NCI-H2227 treated with DMSO at 0.1 percent for 48 hours (cell line): ENCODE measurements at places on chromosomes 2 and 18.

GRCh38 chr2:177667626-177668025, 275.1 kb downstream of the AGPS start:
- no peak for DNase-seq

DNA sequence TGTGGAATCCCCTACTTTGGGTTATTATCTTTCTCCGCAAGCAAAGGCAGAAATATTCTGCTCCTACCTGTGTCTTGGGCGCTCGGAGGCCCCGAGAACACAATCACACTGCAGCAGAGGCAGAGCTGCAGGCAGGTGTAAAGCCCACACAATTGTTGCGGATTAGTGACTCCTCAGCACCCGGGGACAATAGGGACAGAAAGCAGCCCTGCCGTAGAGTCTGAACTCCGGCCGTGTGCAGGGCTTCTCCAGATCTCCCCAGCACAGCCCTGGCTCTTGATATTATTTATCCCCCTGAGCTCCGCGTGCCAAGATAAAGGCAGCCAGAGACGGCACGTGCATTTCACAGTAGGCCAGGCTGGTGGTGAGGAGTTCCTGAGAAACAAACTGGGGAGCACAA, 229.2 kb downstream of the EN1 start:
- DNase-seq: no peak

DNA sequence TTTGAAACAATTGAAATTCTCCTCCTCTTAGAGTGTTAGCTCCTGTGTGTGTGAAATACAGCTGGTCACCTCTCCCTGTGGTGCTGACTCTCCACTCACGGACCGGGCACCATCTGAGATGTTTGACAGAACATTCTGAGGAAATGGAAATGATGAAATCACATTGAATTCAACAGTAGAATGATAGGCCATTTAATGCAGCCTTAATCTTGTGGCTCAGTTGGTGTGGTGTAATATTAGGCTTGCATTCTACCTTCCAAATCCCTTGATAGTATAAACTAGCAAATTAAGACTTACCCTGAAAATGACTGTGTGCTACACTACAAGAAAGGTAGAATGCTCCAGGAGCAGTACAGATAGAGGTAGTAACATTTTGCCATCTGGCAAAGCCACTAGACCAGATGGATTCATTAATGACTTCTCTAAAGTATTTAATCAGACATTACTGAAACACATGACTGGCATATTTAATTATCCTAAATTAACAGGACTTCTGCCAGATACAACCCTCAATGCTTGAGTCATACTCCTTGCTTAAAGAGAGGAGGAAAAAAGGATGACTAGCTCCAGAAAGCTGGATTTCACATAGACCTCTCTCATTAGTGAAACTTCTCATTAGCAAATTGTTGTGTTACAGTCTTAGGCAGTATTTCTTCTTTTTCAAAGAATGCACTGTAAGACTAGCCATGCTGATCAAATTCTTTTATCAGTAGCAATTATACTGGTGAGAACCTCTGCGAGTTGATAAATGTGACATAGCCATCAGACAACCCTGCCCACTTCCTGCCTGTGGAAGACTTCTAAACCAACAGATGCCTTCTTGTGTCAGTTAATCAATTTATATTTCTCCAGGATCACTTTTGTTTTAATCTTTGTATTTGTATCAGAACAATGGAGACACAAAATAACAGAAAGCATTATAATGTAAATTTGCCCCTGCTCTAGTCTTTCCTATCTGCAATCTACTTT, 80.6 kb downstream of the EML6 start:
- peak; percentile 64 for DNase-seq

DNA sequence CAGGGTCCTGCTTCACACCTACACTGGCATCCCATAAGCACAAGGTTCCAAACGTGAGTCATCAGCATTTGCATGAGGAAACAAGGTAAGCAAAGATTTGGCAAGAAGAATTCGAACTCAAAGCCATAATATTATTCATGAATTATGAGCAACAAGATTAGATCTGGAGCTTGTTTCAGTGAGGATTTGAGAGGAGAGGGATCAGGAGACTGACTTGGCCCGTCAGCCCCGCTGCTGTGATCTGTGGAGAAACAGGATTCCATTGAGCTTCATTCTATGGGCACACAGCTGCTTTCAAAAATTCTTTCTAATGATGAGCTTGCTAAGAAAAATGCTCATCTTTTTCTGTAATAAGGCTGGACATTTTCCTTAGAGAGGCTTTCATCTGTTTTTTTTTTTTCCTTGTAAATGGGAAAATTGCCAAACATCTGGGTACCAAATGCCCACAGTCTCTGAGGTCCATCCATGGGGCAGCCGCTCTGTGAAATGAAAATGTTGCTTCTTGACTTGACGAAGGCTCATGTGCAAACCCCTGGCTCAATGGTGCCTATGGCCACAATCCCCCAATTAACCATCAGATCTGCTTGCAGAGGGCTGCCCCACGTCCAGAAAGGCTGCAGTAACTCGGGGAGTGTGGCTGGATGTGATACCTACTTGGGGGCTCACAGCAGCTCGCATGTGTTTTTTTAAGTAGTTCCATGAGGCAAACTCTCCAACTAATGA, 179.3 kb downstream of the TMEM18 start:
- no peak for DNase-seq

GRCh38 chr2:233449081-233449901, 95.0 kb downstream of the DGKD start:
- peak; percentile 22 for DNase-seq

DNA sequence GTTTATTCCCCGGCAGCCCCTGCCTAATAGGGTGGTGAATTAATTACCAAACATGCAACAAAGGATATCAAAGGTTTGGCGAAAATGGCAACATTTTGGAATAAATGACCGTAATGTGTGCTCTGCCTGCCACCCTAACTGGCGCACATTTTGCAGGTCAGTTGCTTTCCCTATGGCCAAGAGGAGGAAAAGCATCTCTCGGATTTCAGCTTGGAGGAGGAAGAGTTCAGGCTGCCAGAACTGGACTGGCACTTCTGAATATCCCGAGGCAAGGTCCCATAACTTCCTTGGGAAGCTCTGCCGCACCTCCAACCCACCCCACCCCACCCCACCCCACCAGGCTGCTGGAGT, 37.1 kb downstream of the SLC25A52 start:
- DNase-seq: no peak

GRCh38 chr2:104768694-104769093, 85.2 kb upstream of the POU3F3 start:
- DNase-seq: no peak

DNA sequence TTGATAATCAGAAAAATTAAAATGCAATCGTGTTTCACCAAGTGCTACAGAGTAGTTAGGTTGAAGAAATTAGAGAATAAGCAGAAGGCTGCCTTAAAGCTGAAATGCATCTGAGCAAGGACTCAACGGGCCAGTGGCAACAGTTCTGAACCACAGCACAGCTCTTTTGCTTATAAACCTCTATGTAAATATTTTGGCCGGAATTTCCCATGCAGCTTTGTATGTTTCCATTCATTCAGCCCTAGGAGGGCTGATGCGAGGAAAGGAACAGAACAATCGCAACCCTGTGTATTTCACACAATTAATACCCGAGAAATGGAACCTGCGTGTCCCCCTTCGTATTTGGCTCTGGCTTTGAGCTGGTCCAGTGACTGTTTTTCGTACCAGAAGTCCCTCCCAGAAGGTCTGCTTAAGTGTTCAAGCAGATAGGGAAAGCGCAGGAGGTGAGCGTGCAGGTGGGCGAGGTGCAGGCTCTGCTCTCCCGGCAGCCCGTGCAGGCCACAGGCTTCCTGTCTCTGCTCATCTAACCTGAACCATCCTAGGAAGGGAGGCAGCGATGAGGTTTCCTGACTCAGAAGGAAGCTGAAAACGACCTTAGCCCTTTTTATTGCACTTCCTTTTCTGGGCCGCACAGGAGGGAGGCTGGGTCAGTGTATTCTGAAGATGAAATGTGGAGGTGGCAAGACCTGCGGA, 67.3 kb downstream of the ASB1 start:
- DNase-seq: no peak

- DNase-seq: no peak
Measured at GRCh38 chr2:205778356-205778755, 96.1 kb downstream of the NRP2 start.

DNA sequence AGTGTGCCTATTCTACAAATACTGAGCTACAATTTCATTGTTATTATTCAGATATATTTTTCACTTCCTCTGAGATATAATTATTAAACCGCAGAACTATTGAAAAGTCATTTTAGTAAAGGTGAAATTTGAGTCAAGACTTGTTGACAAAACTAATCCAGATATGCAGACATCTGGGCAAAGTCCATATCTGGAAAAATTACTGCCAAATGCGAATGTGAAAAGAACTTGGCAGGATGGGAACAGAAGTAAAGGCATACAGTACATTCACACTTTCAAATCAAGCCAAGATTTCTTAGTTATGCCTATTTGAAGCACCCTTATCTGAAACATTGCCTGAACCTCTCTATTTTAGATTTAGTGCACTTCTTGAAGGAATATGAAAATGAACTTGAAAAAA, 923.6 kb downstream of the CCDC85A start:
- DNase-seq: no peak
